ENCODE measurements at places on chromosomes 12 and 14.

DNA sequence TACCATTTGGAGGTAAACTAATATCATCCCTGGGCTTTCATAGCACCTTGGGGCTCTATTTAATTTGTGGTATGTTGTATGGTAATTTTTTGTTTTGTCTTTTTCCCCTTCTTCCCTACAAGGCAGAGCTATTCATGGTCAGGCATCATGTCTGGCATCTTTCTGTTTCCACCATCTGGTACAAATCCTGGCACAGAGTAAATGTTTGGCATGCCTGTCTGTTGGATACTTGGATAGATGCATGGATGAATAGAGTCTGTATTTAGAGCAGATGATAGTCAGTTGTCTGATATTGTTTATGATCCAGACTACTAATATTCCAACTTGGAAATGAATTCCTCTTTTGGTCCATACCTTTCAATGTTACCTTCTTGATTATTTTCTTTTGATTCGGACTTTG lies 139.8 kb downstream of the NEDD1 start:
- no peak for DNase-seq

- no peak for DNase-seq
Observed at GRCh38 chr12:103748002-103748401, 93.0 kb downstream of the NT5DC3 start.

- DNase-seq = no peak
Observed at GRCh38 chr14:104700225-104700651, 10.8 kb downstream of the INF2 start.

DNA sequence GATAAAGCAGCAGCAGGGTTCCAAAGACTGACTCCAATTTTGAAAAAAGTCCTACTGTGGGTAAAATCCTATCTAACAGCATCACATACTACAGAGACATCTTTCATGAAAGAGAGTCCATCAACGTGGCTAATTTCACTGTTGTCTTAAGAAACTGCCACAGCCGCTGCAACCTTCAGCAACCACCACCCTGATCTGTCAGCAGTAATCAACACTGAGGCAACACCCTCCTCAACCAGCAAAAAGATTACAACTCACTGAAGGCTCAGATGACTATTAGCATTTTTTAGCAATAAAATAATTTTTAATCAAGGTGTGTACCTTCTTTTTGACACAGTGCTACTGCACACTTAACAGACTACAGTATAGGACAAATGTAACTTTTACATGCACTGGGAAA lies 6.6 kb downstream of the CAPRIN2 start:
- DNase-seq = no peak

- DNase-seq = peak; percentile 25
Observed at GRCh38 chr14:101110729-101111619, 207.5 kb upstream of the RTL1 start.

All from activated CD4-positive, CD25-positive, alpha-beta regulatory T cell treated with anti-CD3 and anti-CD28 coated beads, Interleukin-2, amount 50 U/mL, for 72 hours (primary cell).